H1 (cell line): ENCODE measurements at places on chromosomes 1 and 21. TPM values are rescaled to one million over a fixed set of nuclear protein-coding genes. Genes with fewer than 3 reads are reported as not detected.

- no peaks in the 10 kb centered on the region for H3K36me3 ChIP-seq
- no peaks in the 10 kb centered on the region for H3K4me1 ChIP-seq
- no peak for DNase-seq
- H3K4me3 ChIP-seq = no peak overlapping the region
- H3K27me3 ChIP-seq = no peaks in the 10 kb centered on the region
These were observed 128.4 kb upstream of the NGF start for GRCh38 chr1:115466433-115466832.

DNA sequence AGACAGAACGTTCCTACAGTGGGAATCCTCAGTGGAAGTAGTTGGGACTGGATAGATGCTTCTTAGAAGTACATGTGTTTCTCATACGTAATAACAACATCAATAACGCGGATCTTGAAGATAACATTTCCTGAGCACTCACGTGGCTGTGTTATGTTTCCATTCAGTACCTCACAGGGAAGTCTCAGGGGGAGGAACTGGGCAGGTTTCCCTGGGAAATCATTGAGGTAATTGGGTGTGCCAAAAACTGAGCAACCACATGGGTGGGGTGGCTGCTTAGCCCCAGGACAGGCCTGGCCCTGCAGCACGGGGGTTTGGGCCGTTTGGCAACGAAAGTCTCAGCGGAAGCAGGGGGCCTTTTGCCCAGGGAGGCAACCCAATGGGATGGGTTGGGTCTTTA is 133.8 kb downstream of the ZSCAN20 start:
- no peaks in the 10 kb centered on the region for H3K27me3 ChIP-seq
- H3K4me3 ChIP-seq = no peak overlapping the region
- no peak for DNase-seq
- H3K27ac ChIP-seq = no peak overlapping the region
- no peaks in the 10 kb centered on the region for H3K36me3 ChIP-seq
- no peaks in the 10 kb centered on the region for H3K4me1 ChIP-seq

GRCh38 chr1:214920337-214920736 is 162.2 kb upstream of the KCNK2 start:
- H3K4me3 ChIP-seq = no peak overlapping the region
- no peaks in the 10 kb centered on the region for H3K27me3 ChIP-seq
- H3K27ac ChIP-seq = no peak overlapping the region

DNA sequence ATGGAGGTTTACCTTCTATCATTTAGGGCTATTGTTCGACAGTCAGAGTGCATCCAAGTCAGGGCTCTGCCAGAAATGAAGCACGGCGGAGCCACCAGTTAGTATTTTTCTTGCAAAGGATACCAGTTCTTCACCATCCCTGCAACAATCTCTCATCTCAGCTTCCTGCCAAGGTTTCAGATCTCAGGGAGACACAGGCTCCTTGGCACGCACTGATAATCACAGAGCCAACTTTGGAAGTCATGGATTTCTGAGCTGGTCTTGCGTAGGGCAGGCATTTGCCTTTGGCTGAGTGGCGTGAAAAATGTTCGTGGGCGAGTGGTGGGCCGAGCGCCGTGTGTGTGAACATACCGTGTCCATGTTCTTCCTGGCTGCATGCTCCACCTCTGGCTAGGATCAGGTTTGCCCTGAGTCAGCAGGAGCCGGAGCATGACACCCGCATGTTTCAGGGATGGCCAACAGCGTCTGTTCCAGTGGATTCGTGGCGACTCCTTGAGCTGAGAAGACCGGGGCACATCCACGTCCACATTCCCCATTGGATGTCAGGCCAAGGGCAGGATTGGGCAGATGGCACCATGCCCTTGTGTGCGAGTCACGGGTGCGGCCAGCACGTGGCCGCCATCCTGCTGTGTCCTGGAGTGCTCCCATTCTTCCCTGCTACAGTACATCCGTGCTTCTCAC is 118.5 kb upstream of the C1orf174 start:
- H3K36me3 ChIP-seq = no peaks in the 10 kb centered on the region
- no peak overlapping the region for H3K27ac ChIP-seq
- DNase-seq = no peak
- H3K27me3 ChIP-seq = no peaks in the 10 kb centered on the region
- no peaks in the 10 kb centered on the region for H3K4me1 ChIP-seq
- H3K4me3 ChIP-seq = no peak overlapping the region

The PCAT6 gene
- total RNA-seq = 4.6 and 6.4 TPM in 2 replicates

The DFFB gene
- total RNA-seq = 9.2 and 11.9 TPM in 2 replicates

GRCh38 chr1:94901841-94902240 is 25.1 kb downstream of the CNN3 start:
- no peaks in the 10 kb centered on the region; the same call in 1 of the 2 replicates for H3K4me1 ChIP-seq
- H3K27me3 ChIP-seq = no peaks in the 10 kb centered on the region
- no peak for DNase-seq
- no peak overlapping the region for H3K27ac ChIP-seq
- peaks cover 50% of the 10 kb centered on the region for H3K36me3 ChIP-seq
- H3K4me3 ChIP-seq = no peak overlapping the region
